ENCODE measurements at places on chromosomes 5 and 9.

- DNase-seq = no peak
These were observed 26.5 kb downstream of the HMCN2 start for GRCh38 chr9:130292106-130292505.

- DNase-seq = no peak
These were observed 14.6 kb downstream of the SOHLH1 start for GRCh38 chr9:135684691-135685090.

DNA sequence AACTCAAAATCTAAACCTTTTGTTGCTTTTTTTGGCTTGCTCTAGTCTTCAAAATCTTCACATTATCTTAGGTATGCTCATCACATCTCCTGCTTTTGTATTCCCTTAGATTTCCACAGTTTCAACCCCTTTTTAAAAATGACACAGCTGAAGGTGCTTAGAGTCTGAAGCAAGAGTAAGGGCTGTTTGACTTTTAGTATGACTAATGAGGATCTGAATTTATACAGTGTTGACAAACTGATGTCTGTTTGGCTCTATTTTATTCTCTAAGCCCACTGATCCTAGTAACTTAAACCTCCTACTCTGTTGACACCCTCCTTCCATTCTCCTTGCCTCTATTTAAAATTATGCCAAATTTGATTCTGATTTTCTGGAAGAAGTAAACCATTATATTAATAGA is 200.1 kb downstream of the MCTP1 start:
- no peak for DNase-seq

GRCh38 chr9:71676460-71676859 is 91.9 kb downstream of the CEMIP2 start:
- no peak for DNase-seq

- no peak for DNase-seq
These were observed 31.6 kb downstream of the ATP6V0E1 start for GRCh38 chr5:173015192-173015591.

DNA sequence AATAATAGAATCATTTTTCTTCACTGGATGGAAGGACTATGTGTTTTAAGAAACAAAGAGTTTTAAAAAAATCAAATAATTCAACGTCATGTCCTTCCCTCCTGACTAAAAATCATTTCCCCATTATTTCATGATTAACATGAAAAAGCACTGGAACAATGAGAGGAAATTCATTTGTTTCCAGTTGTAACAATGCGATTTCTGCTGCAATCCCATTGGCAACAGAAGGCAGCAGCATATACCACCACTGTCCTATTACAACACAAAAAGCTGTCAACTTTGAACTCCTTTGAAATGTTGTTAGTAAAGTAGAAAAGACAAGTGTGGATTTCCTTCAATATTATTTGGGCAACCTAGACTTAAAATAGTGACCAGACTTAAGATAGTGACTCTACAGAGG is 3.1 kb downstream of the C5orf63 start:
- DNase-seq = no peak

DNA sequence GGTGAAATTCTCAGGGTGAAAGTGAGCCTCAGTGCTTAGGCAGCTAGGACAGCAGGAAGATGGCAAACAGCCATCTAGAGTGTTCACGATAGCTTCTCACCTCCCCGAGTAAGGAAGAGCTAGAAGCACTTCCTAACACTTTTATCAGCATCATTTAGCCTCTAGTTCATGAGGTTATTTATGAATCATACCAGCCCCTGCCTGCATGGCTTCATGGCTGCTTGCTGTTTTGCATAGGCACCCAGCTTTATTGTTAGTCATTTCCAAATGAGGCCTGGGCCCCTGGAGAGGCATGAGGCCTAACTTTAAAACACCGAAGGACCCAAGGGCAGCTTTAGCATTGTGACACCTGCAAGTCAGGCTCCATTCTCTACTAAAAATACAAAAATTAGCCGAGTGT is 134.9 kb upstream of the PANK3 start:
- no peak for DNase-seq
